Left ventricle myocardium inferior (tissue), 1 donor: ENCODE measurements at places on chromosomes 16 and 17. TPM values are rescaled to one million over a fixed set of nuclear protein-coding genes. Genes with fewer than 3 reads are reported as not detected.

The NEURL4 gene
- total RNA-seq = 31.9 TPM

The KRT33B gene
- not detected for total RNA-seq

- DNase-seq = peak; percentile 34
- peak within 1 kb of the TSS; percentile 56 for H3K27ac ChIP-seq
- no peaks in the 10 kb centered on the region for H3K36me3 ChIP-seq
- H3K4me3 ChIP-seq = peak within 1 kb of the TSS; percentile 62
Observed at GRCh38 chr16:1152651-1153259, at the start of gene CACNA1H. TSS of gene CACNA1H (plus strand) at chr16:1153106. CDS start at chr16:1153738, 632 bp downstream.

The KRTAP4-1 gene
- not detected for total RNA-seq

GRCh38 chr17:81025741-81026129 lies 9.2 kb upstream of the BAIAP2 start:
- no peaks in the 10 kb centered on the region for H3K36me3 ChIP-seq
- no peak for DNase-seq
- H3K4me3 ChIP-seq = no peak overlapping the region
- peak overlapping the region; percentile 16 for H3K27ac ChIP-seq
- peaks cover 40% of the 10 kb centered on the region for H3K27me3 ChIP-seq

The ZP2 gene
- total RNA-seq = not detected
